Hematopoietic multipotent progenitor cell (in vitro differentiated cells): ENCODE measurements at places on chromosomes 5 and 9.

GRCh38 chr5:126763371-126763770 lies 13.6 kb upstream of the LMNB1 start:
- DNase-seq = no peak

- no peak for DNase-seq
Observed at GRCh38 chr9:18980189-18980588, 52.8 kb downstream of the SAXO1 start.

DNA sequence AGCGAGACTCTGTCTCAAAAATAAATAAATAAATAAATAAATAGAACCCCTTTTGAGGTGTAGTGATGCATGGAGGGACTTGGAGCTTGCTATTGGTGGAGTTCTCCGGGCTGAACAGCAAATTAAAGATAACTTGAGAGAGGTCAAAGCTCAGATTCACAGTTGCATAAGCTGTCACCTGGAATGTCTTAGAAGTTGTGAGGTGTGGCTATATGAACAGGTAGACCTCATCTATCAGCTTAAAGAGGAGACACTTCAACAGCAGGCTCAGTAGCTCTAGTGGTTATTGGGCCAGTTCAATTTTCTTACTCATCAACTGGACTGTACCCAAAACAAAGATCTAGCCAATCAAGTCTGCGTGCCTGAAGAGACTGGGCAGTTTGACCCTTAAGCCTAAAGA lies 11.7 kb upstream of the STING1 start:
- no peak for DNase-seq

GRCh38 chr5:346229-346935 lies 24.9 kb downstream of the AHRR start:
- DNase-seq = no peak

DNA sequence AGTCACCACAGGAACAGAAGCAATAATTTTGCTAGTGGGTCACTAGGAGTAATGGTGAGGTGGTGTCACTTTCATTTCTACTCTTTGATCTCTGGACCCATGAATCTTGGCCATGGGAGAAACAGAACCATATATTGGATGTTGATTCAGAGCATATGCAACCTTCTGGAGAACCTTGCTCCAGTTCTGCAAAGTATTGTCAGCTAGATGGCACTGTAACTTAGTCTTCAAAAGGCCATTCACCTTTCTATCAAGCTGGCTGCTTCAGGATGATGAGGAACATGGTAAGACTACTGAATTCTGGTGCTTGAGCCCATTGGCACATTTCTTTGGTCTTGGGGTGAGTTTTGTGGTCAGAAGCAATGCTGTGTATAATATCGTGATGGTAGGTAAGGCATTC lies 129.1 kb upstream of the FBN2 start:
- DNase-seq = no peak

DNA sequence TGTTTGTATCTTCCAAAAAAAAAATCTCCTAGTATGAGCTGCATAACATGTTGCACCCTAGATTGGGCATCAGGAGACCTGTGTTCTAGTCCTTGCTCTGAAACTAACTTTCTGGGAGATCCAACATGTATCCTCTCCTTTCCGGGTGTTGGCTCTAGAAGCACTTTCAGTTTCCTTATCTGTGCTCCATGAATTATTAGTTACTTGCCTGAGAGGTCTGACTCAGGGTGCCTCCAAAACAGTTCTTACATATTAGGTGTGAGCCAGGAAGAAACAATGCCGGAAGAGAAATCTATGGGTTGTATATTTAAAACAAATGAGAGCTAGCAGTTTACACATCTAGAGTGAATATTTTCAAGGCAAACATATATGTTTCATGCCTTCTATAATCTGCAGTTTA lies 36.7 kb upstream of the SLC36A2 start:
- no peak for DNase-seq

- no peak for DNase-seq
Observed at GRCh38 chr5:137273511-137273910, 225.6 kb downstream of the SPOCK1 start.

DNA sequence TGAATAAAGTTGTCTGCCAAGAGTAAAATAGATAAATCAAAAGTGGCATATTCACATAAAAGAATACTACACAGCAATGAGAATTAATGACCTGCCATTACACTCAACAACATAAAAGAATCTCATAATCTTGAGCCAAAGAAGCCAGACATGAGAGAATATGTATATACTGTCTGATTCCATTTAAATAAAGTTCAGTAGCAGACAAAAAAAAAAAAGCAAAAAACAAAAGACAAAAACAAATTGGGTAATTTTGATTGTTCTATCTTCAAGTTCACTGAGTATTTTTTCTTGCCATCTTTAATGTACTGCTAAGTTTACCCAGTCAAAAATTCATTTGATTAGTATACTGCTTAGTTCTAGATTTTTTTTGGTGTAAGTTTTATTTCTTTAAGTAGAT lies 87.9 kb upstream of the TRPC7 start:
- DNase-seq = no peak

- DNase-seq = no peak
Observed at GRCh38 chr5:84381502-84382362, 2.9 kb downstream of the EDIL3 start.

DNA sequence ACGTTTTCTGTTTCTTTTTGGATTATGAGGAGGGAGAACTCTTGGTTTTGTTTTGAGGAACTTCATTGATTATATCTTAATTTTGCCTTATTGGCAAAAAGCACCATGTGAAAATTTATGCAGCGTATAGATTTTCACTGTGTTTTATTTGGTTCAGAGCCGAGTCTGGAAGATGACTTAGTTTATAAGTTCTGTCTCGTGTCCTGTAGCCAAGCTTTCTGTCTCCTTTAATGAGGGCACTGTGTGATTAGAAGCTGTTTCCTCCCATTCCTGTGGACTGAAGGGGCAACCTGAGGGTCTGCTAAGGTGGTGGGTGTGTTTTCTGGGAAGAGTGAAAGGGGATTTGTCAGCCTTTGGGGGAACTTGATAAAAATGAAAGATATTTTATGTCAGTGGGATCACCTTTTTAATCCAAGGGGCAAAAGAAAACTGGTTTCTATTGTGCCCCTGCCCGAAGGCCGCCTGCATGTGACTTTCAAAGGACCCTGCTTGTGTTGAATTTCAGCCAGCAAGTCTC lies 262.1 kb downstream of the FANCC start:
- no peak for DNase-seq

- no peak for DNase-seq
Observed at GRCh38 chr5:91443761-91444467, 60.8 kb upstream of the ARRDC3 start.

GRCh38 chr5:81233080-81233634 lies at the start of gene CKMT2:
Gene CKMT2 (plus strand): TSS chr5:81233322. CDS start chr5:81251133, 17,811 bp downstream.
- no peak for DNase-seq

DNA sequence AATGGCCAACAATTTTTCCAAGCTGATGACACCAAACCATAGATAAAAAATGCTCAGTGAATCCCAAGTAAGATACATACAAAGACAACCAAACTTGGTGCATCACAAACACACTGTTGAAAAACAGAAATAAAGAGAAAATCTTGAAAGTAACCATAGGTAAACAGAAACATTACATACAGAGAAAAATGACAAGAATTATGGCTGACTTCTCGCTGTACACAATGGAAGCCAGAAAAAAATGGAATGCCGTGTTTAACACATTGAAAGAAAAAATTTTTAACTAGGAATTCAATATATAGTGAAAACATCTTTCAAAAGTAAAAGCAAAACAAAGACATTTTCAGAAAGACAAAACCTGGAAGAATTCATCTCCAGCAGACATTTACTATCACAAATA lies 20.6 kb downstream of the DAP start:
- DNase-seq = no peak

DNA sequence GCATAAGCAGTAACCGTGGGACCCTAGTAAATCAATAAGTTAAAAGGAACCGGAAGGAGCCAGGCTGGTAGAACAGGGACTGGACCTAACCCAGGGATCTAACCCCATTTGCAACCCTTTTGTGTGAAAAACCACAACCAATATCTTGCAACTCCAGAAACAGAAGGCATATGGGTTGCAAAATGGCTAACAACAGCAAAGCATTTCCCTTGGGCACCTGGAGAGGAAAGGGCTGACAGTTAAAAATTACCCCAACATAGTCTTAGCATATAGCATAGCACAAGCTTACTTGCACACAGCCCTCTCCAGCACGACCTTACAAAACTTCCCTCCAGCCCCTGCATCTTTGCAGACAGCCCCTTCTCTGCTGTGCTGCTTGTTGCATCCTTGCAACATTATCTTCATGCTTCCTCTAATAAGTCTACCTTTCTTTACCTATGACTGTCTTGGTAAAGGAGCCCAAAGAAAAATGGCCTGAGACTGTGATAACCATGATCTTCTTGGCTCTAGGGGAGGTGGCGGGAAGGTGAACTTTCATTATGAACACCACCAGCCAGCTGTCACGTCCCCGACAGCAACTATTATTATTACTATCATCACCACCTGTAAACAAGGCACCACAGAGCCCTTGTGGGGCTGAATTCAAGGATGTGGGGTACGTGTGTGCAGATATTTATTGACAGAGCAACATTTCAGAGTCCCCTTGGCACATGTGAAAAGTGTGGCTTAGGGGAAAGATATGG lies 49.8 kb downstream of the PRRC1 start:
- peak; percentile 72 for DNase-seq

- no peak for DNase-seq
Observed at GRCh38 chr9:120841930-120842684, 615 bp downstream of the PSMD5 start.

GRCh38 chr9:114851306-114851705 lies 45.5 kb upstream of the TNFSF15 start:
- no peak for DNase-seq

GRCh38 chr9:80571953-80572352 lies 1000.2 kb downstream of the TLE4 start:
- no peak for DNase-seq

- DNase-seq = no peak
Observed at GRCh38 chr9:99778308-99778707, 43.4 kb upstream of the NR4A3 start.

DNA sequence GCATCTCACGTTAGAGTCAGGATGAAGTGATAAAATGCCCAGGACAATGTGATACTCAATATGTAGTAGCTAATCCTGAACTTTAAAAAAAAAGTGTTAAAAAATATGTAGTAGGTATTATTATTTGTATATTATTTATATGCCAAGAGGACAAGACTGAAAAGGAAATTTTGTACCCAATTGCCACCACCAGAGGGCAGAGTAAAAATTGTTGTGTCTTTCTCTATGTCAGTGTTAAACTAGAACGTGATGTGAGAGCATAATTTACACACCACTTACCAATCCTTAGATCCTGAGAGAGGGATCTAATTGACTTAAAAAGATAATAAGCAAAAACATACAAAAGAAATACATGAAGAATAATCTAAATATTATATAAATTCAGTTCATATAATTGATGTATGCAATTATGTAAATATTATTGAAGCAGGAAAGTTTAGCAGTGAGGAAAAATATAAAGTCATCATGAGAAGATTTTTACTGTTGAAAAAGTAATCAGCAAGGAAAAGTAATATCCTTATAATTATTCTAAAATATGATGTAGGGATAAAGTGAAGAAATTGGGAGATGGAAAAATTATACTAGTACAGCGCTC lies 288.9 kb downstream of the RAB3C start:
- DNase-seq = peak; percentile 35

- no peak for DNase-seq
Observed at GRCh38 chr5:83414601-83415000, 56.9 kb upstream of the VCAN start.

DNA sequence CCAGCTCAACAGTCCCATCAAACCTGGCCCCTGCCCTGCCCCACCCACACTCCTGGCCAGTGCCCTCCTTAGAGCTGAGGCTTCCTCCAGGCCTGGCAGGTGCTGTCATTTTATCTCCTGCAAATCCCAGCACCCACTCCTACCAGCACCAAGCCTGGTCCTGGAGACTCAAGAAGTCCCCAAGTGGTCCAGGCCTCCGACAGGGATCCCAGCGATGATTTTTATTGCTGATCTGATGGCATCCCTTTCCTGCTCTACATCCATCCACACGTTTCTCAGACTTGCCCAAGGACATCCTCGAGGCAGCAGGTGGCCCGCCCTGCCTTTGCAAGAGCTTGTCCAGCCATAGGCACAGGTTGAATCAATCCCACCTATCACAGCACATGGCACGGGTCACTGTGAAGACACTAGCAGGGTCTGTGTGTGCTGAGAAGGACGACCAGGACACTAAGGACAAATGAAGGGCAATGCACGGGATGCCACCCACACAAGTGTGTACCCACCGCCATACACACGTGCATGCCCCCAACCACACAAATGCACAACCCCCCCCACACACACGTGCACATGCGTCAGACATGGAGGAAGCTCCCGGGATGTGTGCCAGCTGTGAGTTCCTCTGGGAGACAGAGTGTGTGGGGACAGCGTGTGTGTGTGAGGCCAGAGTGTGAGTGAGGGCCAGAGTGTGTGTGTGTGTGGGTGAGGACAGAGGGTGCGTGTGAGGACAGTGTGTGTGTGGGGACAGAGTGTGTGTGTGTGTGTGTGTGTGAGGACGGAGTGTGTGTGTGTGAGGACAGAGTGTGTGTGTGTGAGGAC lies 62.4 kb upstream of the UBAC1 start:
- no peak for DNase-seq

DNA sequence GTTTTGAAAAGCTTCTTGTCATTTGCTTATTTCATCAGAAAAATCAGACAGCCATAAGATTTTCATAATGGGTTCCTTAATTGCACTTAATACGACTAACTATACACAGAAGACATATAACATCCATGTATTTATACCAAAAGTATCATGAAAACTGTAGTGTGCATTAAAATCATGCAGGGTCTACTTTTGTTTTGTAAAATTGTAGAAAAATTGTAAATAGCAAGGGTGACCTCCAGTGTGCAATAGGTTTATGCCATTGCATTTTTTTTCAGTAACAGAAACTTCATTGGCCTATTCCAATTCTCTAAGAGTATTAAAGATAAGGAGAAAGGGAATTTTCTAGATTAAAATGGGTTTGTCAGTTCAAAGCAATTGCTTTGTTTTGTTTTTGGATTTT lies 307.6 kb downstream of the KIAA0825 start:
- no peak for DNase-seq

DNA sequence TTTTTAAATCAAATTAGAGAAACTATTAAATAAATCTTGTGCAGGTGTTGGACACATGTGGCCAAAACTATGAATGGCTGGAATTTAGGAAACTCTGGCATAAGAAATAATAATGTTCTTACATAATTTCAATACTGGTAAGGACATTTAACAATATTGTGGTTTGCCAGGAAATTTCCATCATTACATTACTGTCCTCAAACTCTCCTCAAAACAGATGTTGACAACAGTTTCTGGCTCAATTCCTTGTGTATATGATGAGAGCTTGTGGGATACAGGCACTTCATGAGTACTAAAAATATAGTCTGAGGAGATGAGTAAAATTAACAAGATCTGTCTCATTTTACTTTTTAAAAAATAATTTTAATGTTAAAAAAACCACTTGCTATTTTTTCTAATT lies 27.9 kb downstream of the MCTP1 start:
- DNase-seq = no peak

GRCh38 chr5:133368916-133369783 lies 243.2 kb downstream of the FSTL4 start:
- no peak for DNase-seq

GRCh38 chr9:123349691-123350480 lies 6.1 kb upstream of the CRB2 start:
- DNase-seq = peak; percentile 64
